Stimulated activated CD8-positive, alpha-beta memory T cell treated with anti-CD3 and anti-CD28 coated beads, Interleukin-15, amount 100 ng/mL, for 1 hour (primary cell): ENCODE measurements at places on chromosomes 13 and 19.

DNA sequence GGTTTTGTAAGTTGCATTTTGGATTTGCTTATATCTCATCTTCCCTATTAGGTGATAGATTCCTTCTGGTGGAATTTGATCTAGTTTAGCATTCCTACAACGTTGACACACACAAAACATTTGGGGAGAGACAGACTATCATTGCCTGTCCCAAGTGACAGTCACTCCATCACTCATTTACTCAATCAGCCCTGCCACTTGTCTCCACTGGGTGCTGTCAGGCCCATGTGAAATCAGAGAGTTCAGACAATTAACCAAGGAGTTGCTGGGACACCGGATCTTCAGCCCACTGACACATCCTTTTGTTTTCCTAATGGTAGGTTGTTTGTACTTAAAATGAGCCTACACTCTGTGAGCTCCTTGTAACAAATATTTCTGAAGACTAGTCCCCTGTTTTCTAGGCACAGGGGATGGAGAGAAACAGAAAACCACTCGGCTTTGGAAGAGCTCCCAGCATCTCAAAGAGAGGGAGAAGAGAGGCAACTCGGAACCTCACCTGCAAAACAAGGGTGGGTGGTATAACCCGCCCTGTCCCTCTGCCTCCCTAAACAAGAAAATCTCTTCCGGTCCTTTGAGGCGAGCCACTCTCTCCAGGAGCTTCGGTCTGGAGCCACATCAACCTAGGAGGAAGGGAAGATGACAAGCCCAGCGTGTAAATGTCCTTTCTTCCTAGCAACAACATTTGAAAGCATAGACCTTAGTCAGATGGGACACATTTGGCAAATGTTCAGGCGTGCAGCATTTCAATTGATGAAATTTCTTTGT is 440.9 kb upstream of the KLF12 start:
- no peak for DNase-seq

DNA sequence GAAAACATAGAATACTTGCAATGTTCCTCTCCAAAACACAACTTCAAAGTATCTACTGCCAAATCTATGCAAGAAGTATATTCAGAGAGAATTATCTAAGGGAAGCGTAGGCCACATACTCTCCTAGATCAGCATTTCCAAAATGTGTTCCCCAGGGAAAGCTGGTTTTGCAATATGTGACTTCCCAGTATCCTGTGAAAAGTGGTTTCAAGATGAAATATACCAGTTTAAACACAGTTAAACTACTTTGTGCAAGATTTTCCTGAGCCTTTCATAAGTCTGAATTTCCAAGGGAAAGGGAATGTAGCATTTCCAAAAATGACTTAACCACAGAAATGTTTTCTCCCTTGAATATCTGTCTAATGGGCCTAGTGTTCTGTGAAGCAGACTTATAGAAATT is 7.6 kb downstream of the STARD13 start:
- no peak for DNase-seq

GRCh38 chr13:51770681-51771417 is 33.1 kb downstream of the DHRS12 start:
- DNase-seq = no peak

- no peak for DNase-seq
These were observed 7.6 kb upstream of the DCT start for GRCh38 chr13:94487043-94487442.

DNA sequence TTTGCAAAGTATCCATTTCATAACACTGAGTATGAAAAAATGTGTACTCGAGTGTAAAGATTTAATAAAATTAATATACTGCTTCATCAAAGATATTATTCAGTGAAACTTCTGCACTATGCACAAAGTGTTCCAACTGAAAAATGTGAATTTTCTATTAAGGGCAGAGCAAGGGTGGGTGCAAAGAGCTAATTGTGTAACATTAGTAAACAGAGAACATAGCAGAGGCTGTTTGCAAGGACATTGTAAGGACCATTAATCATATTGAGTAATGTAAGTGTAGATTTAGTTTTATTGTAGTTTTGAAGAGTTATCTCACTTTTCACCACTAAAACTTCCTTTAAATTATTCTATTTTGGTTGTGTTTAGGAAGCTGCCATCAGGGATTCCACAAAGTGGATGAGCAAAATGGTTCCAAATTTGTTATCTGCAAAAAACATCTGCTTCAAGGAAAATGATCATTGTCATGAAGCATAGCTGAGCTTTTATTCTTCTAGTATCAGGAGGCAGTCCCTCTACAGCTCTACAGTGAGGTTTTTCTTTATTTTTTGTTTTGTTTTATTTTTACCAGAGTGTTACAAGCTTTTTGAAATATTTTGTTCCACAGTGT is 1375.4 kb downstream of the SLITRK1 start:
- no peak for DNase-seq

GRCh38 chr13:48564056-48564455 is 31.2 kb upstream of the RCBTB2 start:
- DNase-seq = no peak
